Brain pericyte (primary cell): ENCODE measurements at places on chromosomes 2 and 18.

GRCh38 chr2:229641676-229642075, 72.7 kb downstream of the DNER start:
- no peak for DNase-seq

- no peak for DNase-seq
Measured at GRCh38 chr2:5459041-5459440, 233.1 kb upstream of the SOX11 start.

DNA sequence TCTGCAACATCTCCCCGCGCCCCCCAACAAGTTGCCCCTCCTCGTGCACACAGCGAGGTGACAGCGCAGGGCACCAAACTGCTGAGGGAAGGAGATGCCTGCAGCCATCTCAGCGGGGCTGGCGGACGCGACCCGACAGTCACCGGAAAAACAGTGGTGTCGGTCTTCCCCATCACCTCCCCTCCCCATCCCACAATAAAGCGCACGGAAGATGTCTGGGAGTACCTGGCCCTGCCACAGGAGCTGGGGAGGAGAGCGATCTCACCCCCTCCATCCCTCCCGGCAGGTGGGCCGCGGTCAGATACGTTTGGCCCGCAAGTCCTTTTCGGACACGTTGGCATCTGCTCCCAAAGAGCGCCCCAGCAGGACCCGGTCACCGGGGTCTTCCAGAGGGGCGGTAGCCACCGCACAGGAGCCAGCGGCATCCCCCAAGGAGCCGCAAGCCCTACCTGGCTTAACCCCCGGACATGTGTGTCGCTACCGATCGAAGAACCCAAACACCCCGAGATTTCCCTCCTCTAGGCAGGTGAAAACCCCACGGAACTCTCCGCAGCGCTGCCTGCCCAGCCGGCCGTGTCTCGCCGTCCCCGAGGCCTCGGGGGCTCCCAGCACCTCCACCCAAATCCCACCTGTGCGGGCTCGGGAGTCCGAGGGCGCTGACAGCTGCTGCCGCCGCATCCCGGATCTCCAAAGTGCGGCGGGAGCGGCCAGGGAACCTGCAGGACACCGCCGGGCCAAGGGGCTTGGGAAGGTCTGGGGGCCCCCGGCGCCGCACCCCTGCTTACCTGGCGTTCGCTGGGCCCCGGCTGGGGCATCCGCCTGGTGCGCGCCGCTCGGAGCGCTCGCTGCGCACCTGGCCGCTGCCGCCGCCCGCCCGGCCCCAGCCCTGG, 657 bp downstream of the ATP8B1 start:
- no peak for DNase-seq

DNA sequence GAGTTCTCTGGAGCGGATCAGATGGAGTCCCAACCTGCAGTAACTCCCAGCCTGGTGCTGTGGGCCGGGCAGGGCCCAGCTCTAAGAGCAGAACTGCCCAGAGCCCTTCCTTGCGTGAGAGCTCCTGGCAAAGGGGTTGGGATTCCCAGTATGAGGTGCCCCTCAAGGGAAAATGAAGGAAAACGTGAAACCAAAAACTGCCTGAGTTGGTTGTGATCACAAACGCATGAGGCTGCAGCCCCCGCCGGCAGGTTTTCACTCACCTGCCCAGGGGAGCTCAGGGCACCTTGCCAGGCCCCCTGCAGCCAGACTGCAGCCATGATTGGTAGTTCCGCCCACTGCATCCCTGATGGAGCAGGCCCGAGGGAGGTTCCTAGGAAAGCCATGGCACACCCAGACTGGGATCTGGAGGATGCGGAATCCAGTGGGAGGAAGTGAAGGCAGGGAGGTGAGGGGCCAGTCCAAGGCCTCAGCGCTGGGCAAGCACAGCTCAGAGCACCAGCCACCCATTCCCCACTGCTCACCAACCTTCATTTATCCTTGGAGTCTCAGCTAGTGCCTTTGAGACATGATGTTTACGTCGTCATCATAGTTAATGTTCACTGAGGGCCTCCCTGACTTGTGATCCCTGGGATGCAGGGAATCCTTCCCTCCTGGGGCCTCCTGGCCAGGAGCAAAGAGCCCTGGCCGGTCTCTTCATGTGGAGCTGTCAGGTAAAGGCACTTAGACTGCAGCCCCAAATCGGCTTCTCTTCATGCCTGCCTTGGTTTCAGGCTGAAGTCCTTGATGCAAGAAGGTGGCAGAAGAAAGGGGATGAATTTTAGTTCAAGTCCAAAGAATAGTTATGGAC, 103.2 kb downstream of the INHBB start:
- no peak for DNase-seq
